HT1080 (cell line): ENCODE measurements at places on chromosomes 16 and 17. TPM values are rescaled to one million over a fixed set of nuclear protein-coding genes. Genes with fewer than 3 reads are reported as not detected.

Gene DCTN5
- 49.9 and 76.1 TPM in 2 replicates for total RNA-seq

DNA sequence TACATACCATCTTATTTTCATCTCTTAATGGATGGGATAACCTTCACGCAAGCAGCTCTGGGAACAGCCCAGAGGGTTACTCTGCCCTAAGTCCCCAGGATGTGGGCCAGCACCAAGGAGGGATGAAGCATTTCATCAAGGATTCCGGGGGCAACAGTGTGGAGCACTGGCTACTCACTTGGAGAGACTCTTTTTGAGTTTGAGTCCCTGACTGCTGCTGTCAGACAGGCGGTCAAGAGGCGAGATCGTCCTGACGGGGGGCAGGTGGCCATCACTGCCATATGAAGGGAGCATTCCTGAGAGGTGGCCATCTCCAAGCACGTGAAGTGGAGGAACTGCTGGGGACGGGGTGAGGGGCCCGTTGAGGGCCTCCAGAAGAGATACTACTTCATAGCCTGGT is 18.1 kb upstream of the FOXJ1 start:
- DNase-seq, result no peak

Gene SECTM1
- total RNA-seq, result 0.24 TPM in 1 of 2 replicates, not detected in the other

DNA sequence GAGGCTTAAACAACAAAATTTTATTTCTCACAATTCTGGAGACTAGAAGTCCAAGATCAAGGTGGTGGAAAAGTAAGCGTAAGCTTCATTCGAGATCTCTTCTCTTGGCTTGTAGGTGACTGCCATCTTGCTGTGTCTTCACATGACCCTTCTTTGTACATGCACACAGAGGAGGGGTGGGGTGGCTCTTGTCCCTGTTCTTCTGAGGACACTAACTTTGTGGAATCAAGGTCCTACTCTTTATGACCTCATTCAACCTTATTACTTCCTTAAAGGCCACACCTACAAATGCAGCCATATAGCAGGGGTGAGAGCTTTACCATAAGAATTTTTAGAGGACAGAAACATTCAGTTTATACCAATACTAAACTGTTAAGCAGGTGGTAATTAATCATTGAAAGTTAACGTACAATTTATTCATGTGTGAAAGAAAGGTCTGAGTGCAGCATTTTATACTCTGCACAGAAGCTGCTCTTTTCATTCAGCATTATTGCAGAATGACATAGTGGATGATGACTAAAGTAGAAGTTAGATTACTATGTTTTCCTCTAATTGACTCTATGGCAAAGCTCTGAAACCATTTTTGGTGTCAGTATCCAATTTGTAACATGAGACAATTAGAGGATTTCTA is 139.9 kb upstream of the HLF start:
- DNase-seq, result no peak

DNA sequence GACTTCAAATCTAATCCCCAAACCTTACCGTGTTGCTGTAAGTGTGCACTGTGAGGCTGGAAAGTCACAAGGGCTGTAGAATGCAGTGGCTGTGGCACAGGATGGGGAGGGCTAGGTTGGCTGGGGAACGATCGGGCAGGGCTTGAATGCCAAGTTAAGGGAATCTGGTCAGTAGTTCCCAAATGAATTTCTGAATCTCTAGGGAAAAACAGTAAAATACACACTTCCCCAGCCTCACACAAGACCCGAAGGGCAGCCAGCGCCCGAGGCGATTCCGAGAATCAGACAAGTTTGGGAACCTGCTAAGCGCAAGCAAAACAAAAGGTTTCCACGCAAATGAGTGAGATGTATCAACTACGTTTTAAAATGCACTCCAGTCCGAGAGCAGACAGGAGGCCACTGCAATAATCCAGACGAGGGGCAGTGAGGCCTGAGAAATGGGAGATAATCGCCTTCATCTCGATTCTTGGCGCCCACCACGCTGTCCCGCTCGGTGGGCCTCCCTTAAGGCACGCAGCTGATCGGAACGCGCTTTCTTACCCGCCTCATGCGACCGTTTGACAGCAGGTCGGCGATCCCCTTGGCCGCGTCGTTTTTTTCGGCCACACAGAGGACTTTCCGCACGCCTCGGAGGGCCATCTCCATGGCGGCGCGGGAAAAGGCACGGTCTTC is 599 bp downstream of the TOP3A start:
- no peak for DNase-seq

GRCh38 chr17:8018436-8018835 is 16.0 kb downstream of the GUCY2D start:
- DNase-seq, result no peak

GRCh38 chr17:57086069-57086930 is 1.3 kb downstream of the AKAP1 start:
- DNase-seq, result no peak

DNA sequence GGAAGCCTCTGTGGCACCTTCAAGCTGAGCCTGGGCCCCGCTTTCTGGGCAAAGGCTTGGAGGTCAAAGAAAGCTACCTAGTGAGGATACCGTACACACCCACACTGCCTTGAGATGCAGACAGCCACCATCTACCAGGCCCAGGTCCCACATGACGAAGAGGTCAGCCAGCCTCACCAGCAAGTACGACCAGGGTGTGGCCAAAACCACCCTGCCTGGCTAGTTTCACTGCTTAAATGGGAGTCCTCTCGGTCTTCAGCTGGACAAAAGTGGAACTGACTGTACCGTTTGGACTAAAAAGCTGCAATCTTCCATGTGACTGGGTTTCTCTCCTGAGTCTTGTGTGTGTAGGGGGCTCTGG is 21.6 kb downstream of the VASN start:
- no peak for DNase-seq

- no peak for DNase-seq
Measured at GRCh38 chr16:88686062-88686438, 257 bp downstream of the SNAI3 start.

DNA sequence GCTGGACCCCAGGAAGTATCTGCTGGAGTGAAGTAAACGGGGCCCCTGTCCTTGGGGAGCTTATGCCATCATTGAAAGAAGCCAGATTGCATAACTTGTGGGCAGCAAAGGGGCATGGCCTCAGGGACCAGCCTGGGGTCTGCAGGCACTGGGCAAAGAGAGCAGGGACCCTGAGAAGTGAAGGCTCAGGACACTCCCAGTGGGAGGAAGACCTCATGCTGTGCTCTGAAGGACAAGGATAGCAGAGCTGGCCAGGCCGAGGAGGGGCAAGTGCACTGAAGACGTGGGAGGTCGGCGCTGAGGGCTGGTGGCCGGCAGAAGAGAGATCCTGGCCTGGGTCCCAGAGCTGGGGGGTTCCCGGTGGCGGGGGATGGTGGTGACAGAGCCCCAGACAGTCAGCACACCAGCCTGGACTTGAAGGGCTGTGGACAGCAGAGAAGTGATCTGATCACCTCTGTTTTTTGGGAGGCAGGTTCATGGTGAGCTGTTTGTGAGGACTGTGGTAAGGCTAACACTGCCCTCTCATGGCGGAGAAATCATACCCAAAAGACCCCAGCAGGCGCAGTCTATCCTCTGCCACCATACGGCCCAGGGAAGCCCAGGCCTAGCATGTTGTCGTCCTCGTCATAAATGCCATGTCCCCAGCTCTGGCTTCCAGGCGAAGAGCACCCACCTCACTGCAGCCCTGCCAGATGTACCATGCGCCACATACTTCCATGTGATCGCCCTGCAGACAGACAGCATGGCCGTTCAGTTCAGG is 7.1 kb upstream of the CNP start:
- DNase-seq, result peak; percentile 78

GRCh38 chr17:70636517-70637133 is 467.3 kb downstream of the KCNJ2 start:
- DNase-seq, result peak; percentile 37

- DNase-seq, result no peak
Measured at GRCh38 chr16:14447783-14448182, 182.3 kb downstream of the PARN start.

Gene ZDHHC1
- total RNA-seq, result 2.6 and 4.1 TPM in 2 replicates

DNA sequence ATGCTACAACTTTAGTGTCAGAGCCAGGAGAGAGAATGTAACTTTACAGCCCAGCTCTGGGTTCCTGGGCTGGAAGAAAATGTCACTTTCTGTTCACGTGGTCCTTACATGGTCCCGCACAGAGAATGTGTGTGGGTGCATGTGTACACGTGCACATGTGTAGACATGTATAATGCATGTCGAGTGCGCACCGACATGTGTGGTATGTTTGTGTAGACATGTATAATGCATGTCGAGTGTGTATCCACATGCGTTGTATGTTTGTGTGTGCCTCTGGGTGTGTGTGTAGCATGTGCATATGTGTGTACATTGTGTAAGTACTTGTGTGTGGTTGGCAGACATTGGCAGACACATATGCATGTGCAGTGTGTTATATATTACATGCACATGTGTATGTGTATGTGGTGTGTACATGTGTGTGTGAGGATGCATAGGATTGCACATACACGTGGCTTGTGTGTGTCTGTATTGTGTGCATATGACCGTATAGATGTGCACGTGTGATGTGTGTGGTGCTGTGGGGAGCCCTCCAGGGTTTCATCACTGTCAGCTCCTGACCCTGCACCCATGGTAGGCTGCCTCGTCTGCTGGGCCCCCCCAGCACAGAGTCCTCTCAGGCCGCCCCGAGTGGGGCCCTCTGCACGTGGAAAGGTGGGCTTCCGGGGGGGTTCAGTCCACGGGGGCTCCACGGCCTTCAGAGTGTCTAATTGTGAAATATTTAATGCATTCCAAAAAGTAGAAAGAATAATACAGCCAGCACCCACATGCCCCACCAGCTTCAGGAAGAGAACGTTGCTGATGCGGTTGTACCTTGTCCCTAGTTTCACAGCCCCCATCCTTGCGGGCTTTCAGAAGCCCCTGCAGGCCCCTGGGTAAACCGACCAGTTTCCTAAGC is 214.2 kb upstream of the GSE1 start:
- no peak for DNase-seq

DNA sequence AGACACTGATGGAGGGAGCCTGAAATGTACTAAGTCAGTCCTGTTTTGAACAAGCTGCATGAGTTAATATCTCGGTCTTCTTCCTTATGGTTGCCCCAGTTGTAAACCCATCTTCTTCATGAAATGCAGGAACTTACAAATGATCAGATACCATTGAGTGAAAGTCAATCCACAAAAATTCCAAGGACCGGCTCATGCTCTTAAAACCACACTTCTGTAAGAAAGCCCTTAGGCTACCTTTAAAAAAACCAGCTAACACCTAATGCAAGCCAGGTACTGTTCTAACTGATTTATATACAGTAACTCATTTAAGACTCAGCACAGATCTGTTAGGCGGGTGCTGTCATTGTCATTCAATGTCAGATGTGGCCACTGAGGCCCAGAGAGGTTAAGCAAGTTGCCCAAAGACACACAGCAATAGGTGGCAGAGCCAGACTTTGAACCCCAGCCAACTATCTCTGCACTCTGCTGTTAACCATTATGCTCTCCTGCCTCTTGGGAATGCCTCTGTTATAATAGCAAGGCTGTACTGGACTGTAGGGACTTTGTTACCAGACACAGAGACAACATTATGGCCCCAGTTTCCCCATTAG is 93.4 kb downstream of the C16orf95 start:
- DNase-seq, result no peak
